Osteocyte (in vitro differentiated cells): ENCODE measurements at places on chromosomes 11 and 22. TPM values are rescaled to one million over a fixed set of nuclear protein-coding genes. Genes with fewer than 3 reads are reported as not detected.
A peak's percentile ranks its signal among the peaks of the same experiment; 100 is the strongest.

GRCh38 chr11:2555891-2556290, 111.1 kb downstream of the KCNQ1 start:
- no peak for DNase-seq
- no peak overlapping the region for H3K27ac ChIP-seq
- no peak overlapping the region for H3K4me3 ChIP-seq

DNA sequence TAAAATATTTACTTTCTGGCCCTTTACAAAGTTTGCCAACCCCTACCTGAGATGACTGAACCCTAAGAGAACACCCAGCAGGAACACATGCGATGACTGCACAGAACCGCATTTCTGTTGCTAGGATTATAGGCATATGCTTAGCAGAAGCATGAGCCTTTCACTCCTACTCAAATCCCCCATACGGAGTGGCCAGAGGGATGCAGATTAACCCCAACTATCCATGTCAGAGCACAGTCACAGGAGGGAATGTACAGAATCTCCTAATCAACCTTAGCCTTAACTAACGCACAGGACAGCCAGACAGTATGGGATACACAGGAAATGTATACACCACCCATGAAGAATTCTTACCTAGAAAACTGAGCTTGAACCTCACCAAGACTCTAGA, 6.2 kb downstream of the HPS4 start:
- H3K36me3 ChIP-seq: peaks cover 40% of the 10 kb centered on the region
- DNase-seq: no peak
- H3K27ac ChIP-seq: peak overlapping the region; percentile 59
- H3K4me1 ChIP-seq: peaks cover 47% of the 10 kb centered on the region

GRCh38 chr11:12045914-12046635, 37.6 kb upstream of the DKK3 start:
- peaks cover 62% of the 10 kb centered on the region for H3K4me1 ChIP-seq

DNA sequence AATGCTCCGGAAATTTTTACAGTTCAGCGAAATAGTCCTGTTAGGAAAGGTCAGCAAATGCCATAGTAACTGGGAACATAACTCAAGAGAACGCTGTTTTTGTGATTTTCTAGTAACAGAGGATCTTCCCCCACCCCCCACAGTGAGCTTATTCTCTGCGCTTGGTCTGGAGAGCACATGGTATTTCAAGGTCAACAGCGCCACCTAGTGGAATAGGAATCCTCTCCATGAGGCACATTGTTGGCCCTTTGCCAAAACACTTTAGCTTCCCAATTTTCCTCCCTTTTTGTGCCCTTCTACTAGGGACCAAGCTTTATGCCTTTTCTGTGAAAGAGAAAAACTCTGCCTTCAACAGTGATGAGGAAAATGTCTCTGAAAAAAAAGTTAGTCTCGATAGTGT, 13.2 kb upstream of the OR4C12 start:
- no peaks in the 10 kb centered on the region for H3K36me3 ChIP-seq
- no peaks in the 10 kb centered on the region for H3K27me3 ChIP-seq
- no peak for DNase-seq
- H3K27ac ChIP-seq: no peak overlapping the region
- no peak overlapping the region for H3K4me3 ChIP-seq

DNA sequence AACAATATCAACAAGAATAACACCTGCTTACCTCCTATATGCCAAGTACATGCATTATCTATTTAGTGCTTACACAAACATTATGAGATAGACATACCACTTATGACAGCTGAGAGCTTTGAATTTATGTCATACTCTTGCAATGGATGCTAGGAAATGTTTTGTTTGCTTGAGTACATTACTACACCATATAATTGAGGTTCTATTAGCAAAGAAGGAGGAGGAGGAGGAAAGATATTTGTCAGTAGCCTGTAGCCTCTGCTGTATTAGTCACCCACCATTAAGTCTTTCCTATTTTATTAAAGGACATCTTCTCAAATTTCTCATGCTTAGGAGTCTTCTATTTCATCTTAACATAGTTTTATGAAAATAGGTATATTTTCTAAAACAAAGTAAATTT, 6.4 kb downstream of the ANO5 start:
- peaks cover 6% of the 10 kb centered on the region for H3K27me3 ChIP-seq
- no peaks in the 10 kb centered on the region for H3K4me1 ChIP-seq
- no peak overlapping the region for H3K27ac ChIP-seq
- no peak overlapping the region for H3K4me3 ChIP-seq
- H3K36me3 ChIP-seq: no peaks in the 10 kb centered on the region

GRCh38 chr22:49226096-49226495, 601.6 kb downstream of the BRD1 start:
- DNase-seq: no peak
- H3K27ac ChIP-seq: no peak overlapping the region
- H3K4me1 ChIP-seq: no peaks in the 10 kb centered on the region
- H3K27me3 ChIP-seq: peaks cover 4% of the 10 kb centered on the region

DNA sequence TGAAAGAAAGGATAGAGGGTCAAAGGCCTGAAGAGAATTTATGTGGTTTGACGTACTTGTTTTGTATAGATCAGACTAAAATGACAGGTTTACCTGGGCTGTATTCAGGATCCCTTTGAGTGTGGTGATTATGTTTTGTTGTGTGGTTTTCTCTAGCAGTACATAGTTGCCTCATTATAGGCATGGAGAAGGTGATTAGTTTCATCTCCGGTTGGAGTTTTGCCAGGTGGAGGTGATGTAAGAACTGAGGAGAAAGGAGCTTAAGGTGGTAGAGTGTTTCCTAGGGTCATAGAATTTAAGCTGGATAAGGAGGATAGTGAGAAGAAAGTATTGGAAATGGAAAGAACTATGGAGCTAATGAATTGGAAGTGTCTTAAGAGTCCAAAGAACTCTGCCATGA, 229.0 kb downstream of the TMEM135 start:
- peaks cover 45% of the 10 kb centered on the region for H3K4me1 ChIP-seq
- peaks cover 1% of the 10 kb centered on the region for H3K36me3 ChIP-seq
- no peaks in the 10 kb centered on the region for H3K27me3 ChIP-seq
- H3K4me3 ChIP-seq: no peak overlapping the region
- DNase-seq: no peak

- no peaks in the 10 kb centered on the region for H3K27me3 ChIP-seq
- H3K36me3 ChIP-seq: peaks cover 18% of the 10 kb centered on the region
- no peak overlapping the region for H3K4me3 ChIP-seq
These were observed 86.6 kb downstream of the YAP1 start for GRCh38 chr11:102196816-102197215.

- H3K4me1 ChIP-seq: peaks cover 54% of the 10 kb centered on the region
- no peak overlapping the region for H3K4me3 ChIP-seq
- H3K36me3 ChIP-seq: peaks cover 5% of the 10 kb centered on the region
- H3K27me3 ChIP-seq: no peaks in the 10 kb centered on the region
- peak overlapping the region; percentile 77 for H3K27ac ChIP-seq
These were observed 131.9 kb upstream of the MTMR2 start for GRCh38 chr11:96055706-96056387.

SPON1 gene
- 0.05 and 0.10 TPM in 2 replicates for total RNA-seq

CD6 gene
- not detected in 2 replicates for total RNA-seq

GDPD4 gene
- not detected in 2 replicates for total RNA-seq
